ENCODE measurements at places on chromosomes 2 and 18. TPM values are rescaled to one million over a fixed set of nuclear protein-coding genes. Genes with fewer than 3 reads are reported as not detected.

DNA sequence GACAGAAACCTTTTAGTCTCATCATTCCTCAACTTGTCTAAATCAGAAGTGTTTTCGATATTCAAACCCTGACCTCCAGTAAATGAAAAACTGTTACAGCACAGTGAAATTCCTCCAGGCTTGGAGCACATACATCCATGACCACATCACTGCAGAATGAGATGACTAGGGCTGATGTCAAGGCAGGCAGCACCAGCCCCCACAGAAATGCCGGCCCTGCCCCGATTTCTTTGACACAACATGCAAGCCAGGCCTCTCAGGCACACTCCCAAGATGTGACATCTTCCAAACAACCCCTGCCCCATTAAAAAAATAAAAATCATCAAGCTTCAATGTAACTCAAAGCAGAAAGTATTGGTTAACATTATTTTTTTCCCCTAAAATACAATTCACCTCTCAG lies 103.3 kb downstream of the CTAGE1 start:
- DNase-seq, result no peak

GRCh38 chr2:241637795-241638660 lies 535 bp downstream of the ATG4B start:
- no peak for DNase-seq

DNA sequence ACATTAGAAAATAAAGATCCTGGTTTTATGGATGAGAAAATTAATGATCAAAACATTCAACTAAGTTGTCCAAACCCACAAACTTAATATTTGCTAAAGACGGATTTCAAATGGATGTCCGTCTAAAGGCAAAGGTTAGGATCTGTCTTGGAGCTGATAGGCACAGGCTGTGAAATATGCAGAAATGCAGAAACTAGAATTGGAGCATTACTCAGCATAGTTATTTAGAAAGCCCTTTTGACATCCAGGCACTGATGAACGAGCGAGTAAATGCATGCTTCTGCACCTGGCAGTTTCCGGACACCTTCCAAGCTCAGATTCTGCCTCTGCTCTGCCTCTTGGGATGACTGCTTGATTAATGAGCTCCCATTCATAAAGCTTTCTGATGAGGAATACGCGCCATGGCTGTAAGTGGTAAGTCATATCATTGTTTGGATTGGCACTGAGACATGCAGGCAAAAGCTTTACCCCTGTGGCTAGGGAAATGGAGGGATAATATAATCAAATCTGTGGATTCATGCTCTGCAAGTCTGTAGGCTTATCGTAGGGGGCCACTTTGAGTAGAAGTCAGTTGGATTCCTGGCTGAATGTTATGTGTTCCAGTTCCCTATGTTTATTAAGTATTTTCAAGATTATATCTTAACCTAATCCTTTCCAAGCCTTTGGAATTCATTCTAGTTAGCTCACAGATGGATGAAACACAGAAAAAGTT lies 2176.3 kb upstream of the CELF4 start:
- no peak for DNase-seq

GRCh38 chr2:159439421-159439820 lies 152.9 kb upstream of the WDSUB1 start:
- no peak for DNase-seq

CRACDL gene
- 1.2 TPM for total RNA-seq

ZDBF2 gene
- 27.0 TPM for total RNA-seq

Data from ovary (tissue), 10 donors.